NAMALWA (cell line): ENCODE measurements at places on chromosomes 4 and X.
A peak's percentile ranks its signal among the peaks of the same experiment; 100 is the strongest.

GRCh38 chr4:125323654-125324053, 8.9 kb downstream of the FAT4 start:
- DNase-seq, result no peak

GRCh38 chrX:39755143-39756032, 342.4 kb downstream of the BCOR start:
- peak; percentile 47 for DNase-seq

DNA sequence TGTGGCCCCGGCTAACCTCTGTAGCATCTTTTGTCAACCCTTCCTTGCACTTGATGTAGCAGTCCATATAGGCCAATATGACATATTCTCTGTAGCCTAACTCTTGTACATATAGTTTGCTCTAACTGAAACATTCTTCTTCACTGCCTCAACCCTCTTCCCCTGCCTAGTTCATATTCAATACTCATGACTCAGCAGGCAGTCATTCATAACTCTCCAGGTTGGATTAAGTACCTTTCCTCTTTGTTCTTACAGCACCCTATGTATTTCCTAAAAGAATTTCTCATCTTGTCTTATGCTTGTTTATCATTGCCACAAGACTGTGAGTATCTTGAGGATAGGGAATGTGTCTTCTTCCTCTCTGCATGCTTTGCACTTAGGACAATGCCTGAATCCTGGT, 76.9 kb downstream of the TMLHE start:
- no peak for DNase-seq

- no peak for DNase-seq
Observed at GRCh38 chrX:136146614-136147314, 569 bp upstream of the FHL1 start.

- no peak for DNase-seq
Observed at GRCh38 chr4:71833232-71833900, 49.5 kb upstream of the GC start.

DNA sequence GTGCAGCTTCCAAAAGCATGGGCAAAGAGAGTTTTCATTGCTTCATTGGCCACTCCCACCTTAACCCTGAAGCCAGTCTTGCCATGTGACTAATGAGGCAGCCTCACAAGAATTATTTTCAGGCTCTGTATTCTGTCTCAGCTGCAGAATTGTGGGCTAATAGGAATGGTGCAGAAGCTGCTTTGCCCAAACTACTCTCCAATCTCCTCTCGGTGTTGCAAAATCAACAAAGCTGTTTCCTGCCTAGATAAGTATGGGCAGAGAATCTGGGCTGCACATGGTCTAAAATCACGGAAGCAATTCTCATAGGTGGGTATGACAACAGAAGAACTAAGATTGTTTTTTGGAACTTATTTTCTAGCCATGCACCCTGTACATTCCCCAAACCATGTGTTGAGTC, 31.4 kb downstream of the PPP1R2C start:
- no peak for DNase-seq

DNA sequence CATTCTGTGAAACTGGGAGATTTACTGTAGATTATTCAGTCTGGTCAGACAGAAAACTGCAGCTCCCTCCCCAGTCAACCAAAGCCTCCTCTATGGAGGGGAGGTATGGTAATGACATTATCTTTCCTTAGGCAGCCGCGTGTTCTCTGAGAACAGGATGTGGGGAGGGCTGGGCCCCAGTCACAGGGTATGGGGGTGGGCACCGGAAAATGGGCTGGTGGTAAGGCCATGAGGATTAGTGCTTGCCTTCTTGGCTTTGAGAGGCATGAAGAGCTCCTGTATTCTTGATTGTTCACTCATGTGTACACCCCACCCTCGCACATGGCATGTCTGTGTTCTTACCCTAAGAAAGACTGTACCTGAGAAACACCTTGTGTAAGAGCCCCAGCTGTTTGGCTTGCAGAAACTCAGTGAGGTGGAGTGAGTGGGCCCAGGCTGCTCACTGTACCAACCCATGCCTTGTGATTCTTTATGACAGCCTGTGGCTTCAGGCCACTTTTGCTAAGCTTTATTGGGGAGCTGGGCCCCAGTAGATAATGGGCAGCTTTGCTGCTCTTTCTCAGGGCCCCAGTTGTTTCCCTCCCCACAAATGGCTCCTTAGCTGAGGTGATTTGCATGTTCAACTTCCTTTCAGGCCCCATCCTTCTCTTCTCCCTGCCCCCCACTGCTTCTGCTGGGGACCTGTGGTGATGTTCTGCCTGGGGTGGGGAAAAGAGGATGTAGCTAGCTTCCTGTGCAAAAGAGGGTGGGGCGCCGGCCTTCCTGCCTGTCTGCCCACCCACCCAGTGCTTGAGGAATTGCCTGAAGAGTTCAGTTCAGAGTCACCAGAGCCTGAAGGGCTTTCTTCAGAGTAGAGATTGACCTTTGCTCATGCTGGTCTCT, 30.7 kb downstream of the MSN start:
- DNase-seq, result peak; percentile 72

DNA sequence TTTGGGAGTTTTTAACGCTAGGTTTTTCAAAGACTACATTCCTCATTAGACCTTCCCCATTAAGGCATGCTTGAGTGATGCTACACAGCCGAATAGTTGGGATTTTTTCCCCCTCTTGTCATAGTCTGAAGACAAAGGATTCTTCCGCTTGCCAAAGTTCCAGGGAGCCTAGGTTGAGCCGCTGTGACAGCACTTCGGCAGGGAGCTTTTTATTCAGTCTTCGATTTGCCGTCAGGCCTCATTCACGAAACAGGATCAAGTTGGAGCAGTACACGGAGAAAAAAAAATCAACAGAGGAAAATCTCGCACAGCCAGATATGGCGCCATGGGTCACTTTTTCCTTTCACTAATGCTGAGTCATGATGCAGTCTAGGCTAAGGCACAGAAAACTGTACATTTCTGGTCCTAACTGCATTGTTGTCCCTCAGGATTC, 24.3 kb downstream of the SHROOM3 start:
- DNase-seq, result no peak

DNA sequence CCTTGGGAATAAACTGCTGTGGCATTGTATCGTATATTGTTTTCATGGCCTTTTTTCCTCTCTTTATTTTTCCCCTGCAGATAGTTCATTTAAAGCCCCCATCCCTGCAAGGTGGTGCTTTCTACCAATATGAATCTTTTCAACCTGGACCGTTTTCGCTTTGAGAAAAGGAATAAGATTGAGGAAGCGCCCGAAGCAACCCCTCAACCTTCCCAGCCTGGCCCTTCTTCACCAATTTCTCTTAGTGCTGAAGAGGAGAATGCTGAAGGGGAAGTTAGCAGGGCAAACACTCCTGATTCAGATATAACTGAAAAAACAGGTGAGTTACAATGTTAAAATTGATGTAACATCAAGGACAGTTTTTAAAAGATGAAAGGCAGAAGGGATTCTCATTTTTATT, 601 bp downstream of the SMARCAD1 start:
- DNase-seq, result no peak

DNA sequence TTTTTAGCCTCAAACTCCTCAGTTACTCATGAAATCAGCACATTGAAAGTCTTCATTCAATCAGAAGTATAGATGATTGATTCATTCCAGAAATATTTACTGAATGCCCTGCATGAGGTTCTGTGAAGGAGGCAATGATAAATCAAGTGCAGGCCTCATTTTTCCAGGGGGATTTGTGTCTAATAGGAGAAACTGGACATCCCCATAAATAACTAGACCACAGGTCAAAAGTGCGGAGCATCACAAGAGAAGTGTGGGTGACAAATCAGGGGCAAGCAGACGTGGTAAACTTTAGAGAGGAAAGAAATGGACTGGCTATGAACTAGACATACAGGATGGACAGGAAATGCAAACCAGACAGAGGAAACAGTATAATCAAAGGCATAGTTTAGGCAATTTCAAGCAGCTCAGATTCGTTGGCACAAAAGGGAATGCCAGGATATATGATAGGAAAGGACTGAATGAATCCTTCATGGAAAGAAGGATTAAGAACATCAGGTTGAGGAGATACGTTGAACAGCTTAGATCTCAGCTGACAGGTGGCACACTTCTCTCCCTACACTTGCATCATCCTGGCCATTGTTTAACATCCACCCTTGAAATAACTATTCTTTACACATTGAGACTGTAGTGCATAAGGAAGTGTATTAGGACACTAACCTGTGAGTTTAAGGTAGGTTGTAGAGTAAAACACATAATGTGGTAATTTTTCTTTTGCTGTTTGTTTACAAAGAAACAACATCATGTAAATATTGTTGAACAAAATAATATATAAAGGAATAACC, 69.6 kb upstream of the RASGEF1B start:
- DNase-seq, result no peak

DNA sequence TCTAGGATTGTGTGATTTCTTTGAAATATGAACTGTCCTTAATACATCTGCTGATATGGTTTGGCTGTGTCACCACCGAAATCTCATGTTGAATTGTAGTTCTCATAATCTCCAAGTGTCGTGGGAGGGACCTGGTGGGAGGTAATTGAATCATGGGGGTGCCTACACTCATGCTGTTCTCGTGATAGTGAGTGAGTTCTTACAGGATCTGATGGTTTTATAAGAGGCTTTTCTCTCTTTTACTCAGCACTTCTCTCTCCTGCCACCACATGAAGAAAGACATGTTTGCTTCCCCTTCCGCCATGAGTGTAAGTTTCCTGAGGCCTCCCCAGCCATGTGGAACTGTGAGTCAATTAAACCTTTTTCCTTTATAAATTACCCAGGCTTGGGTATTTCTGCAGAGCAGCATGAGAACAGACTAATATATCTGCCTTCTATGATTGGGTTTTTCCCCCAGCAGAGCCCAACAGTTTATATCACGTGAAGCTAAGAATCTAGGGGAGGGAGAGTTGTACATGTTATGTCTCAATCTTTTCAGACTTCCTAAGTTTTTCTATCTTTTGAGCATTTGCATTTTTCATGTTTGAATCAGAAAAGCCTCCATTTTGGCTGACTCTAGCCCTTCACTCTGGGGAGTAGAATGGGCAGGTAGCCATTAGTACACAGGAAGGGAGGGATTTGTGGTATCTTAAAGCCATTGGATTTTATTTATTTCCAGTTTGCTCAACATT, 58.9 kb downstream of the PLAC1 start:
- no peak for DNase-seq
